Skin of body (tissue), 3 donors: ENCODE measurements at places on chromosomes 1 and 21. TPM values are rescaled to one million over a fixed set of nuclear protein-coding genes. Genes with fewer than 3 reads are reported as not detected.

ERICH3 gene
- total RNA-seq = 0.10 TPM

PRAMEF6 gene
- total RNA-seq = not detected

PLPPR4 gene
- total RNA-seq = 3.9 TPM

ROR1 gene
- total RNA-seq = 12.5 TPM

KIRREL1 gene
- 36.0 TPM for total RNA-seq

PGLYRP4 gene
- 4.3 TPM for total RNA-seq

TRIM17 gene
- total RNA-seq = 0.69 TPM

ELAVL4 gene
- total RNA-seq = 0.10 TPM

AXDND1 gene
- total RNA-seq = 0.99 TPM

SPTA1 gene
- total RNA-seq = 10.6 TPM

CR1L gene
- 1.6 TPM for total RNA-seq

GBP1 gene
- 42.4 TPM for total RNA-seq

KLF17 gene
- total RNA-seq = not detected

OR10Z1 gene
- total RNA-seq = not detected

C1orf94 gene
- total RNA-seq = 0.10 TPM

GNG12 gene
- 97.0 TPM for total RNA-seq

FUCA1 gene
- 20.0 TPM for total RNA-seq

STK40 gene
- total RNA-seq = 17.9 TPM

GBP4 gene
- total RNA-seq = 1.6 TPM

PRDM15 gene
- total RNA-seq = 5.1 TPM

CLDN14 gene
- total RNA-seq = 0.79 TPM

BRWD1 gene
- total RNA-seq = 112 TPM

NBPF10 gene
- total RNA-seq = 4.1 TPM

PLA2G2D gene
- not detected for total RNA-seq

ANKRD45 gene
- 0.49 TPM for total RNA-seq

TRAF5 gene
- 15.2 TPM for total RNA-seq

RCSD1 gene
- 13.0 TPM for total RNA-seq

FOXO6 gene
- 4.1 TPM for total RNA-seq

POU3F1 gene
- 3.6 TPM for total RNA-seq

MAP3K21 gene
- 1.5 TPM for total RNA-seq

GNPAT gene
- 35.4 TPM for total RNA-seq

RXFP4 gene
- total RNA-seq = not detected

ACTA1 gene
- total RNA-seq = 472 TPM

DCST1 gene
- 0.10 TPM for total RNA-seq

OR2T11 gene
- total RNA-seq = not detected
